ENCODE measurements at places on chromosomes 11 and 22.

GRCh38 chr11:29333993-29334775 is 682.6 kb downstream of the KCNA4 start:
- DNase-seq, result no peak

DNA sequence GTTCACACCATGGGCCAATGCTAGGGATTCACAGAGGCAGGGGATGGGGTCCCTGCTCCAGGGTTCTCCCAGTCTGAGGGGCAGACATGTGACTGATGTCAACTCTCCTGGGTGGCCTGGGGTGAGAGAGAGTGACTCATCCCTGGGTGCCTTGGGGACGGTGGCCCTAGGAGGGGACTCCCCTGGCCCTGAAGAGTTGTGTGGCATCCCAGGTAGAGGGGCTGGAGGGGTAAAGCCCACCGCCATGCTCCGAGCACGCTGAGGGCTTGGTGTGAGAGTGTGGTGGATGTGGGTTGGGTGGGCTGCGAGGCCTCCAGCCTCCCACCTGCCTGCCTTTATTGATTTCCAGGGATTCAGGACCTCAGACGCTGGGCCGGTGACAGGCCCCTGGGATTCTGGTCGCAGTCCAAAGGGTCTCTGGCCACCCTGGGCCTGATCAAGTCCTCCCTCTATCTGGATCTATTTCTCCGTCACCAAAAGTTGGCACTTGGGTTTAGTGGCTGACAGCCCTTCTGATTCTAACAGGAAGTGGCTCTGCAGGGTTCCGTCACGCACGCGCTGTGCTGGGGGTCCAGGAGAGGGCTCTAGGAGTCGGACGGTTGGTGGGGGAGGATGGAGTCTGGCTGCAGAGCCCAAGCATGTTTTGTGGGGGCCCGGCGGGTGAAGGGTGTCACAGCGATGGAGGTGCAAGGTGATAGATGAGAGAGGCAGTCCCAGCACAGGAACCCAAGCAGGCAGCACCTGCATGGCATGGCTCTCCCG is 27.3 kb upstream of the WNT7B start:
- DNase-seq, result no peak

DNA sequence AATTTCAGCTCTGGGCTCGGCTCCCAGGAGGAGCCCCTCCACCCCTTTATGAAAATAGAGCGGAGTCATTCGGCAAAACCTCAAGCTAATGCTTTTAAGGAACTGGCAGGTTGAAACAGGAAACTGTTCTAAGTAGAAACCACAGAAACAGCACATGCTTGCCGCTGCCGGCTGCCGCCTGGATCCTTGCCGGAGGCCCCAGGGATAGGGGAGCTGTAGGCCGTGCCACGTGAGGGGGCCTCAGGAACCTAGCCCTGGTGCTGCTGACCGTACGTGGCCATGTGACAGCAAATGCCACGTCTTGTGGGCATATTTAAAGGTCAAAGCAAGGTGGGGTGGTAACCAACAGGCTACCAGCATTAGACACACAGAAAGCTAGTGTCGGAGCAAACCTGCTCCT is 77.9 kb upstream of the TIMP3 start:
- DNase-seq, result peak; percentile 24

DNA sequence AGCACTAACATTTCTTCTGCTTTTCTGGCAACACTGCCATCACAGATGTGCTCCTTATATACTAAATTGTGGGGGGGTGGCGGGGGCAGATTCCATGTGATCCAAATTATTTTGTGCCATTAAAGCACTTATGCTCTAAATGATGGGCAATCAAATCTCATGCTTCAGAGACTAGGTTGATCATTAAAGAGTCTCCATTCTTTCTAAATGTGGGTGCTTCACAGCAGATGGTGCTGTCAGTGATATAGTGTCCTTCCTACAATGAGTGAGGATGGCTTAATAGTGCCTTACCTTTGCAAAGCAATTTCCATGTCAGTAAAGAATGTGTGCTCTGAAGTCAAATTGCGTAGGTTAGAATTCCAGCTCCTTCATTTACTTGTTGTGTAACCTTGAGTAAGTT is 589.8 kb downstream of the ETS1 start:
- DNase-seq, result no peak

- no peak for DNase-seq
Observed at GRCh38 chr11:86360775-86361395, 13.8 kb upstream of the CCDC81 start.
